ENCODE measurements at places on chromosomes 12 and 14.

GRCh38 chr14:23319746-23320583 is 1.3 kb upstream of the PABPN1 start:
- DNase-seq: no peak

- DNase-seq: no peak
Measured at GRCh38 chr12:4320497-4320852, 538 bp upstream of the TIGAR start.

- DNase-seq: no peak
Measured at GRCh38 chr14:54653712-54654469, 87.0 kb downstream of the SAMD4A start.

DNA sequence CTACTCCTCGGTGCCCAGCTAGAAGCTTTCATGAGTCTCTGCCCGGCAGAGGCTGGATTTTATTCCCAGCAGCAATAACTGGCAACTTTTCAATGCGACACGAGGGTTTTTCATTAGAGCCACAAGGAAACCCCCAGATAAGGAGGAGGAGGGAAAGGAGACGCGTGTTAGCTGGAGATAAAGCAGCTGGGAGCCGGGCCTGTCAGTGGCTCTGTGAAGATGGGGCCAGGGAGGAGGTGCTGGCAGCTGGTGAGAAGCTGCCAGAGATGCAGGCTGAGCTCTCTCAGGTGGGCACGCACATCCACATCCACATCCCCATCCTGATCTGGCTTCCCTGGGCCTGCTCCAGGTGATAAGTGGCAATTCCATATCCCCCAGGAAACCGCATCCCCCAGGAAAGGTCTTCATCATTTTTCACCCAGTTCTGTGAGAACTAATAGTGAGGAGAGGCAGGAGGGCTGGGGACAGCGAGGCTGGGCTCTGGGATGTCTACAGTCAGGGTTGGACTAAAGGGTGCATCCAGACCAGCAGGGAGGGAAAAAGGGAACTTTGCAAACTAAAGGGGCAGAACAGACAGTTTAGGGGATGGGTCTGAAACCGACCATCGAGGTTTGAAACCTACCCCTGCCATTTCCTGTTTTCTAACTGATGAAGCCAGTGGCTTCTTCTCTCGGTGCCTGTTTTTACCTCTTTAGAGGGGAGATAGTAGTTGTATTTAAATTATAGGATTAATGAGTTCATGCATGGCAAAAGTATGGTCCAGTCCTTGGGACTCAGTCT is 413.2 kb downstream of the DPF3 start:
- no peak for DNase-seq

- DNase-seq: peak; percentile 30
Measured at GRCh38 chr14:92759300-92759678, 10.9 kb upstream of the LGMN start.

- no peak for DNase-seq
Measured at GRCh38 chr14:74601982-74602381, 10.1 kb downstream of the LTBP2 start.

DNA sequence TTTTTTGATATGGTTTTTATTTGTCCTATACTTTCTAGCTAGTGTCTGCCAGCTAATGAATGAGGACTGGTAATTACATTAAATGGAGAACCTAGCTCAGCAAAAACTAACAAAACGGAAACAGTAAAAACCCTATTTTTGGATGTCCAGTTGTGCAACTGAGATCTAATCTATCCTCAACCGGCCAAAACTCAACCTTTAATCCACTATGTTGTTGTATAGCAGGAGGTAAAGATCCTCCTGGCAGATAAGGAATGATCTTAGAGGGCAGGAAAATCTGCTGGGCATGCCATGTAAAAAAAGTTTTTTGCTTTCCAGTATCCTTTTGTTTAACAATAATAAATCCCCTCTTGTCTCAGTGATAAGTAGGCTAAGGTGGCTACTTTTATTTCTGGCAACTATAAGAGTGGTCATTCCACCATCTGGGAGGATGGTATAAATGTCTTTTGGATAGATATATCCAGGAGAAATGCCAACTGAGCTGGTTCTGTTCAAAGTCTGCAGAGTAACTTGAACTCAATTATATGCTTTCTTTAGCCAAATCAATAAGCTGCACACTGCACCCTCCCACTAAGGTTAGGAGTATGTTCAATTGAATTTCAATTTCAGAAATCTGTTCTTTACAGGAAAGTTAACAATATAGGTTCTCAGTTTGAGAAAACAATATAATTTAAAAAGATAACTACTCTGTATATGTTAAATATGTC is 40.1 kb downstream of the WASHC3 start:
- no peak for DNase-seq

GRCh38 chr14:50957296-50957695 is 13.0 kb upstream of the PYGL start:
- no peak for DNase-seq

- no peak for DNase-seq
Measured at GRCh38 chr12:10641735-10642500, 28.5 kb upstream of the MAGOHB start.

GRCh38 chr12:120529641-120530417 is 871 bp upstream of the COQ5 start:
- no peak for DNase-seq

- DNase-seq: no peak
Measured at GRCh38 chr12:2513141-2514037, 281.4 kb upstream of the FKBP4 start.

GRCh38 chr14:61454545-61454944 is 133.2 kb downstream of the PRKCH start:
- DNase-seq: no peak

DNA sequence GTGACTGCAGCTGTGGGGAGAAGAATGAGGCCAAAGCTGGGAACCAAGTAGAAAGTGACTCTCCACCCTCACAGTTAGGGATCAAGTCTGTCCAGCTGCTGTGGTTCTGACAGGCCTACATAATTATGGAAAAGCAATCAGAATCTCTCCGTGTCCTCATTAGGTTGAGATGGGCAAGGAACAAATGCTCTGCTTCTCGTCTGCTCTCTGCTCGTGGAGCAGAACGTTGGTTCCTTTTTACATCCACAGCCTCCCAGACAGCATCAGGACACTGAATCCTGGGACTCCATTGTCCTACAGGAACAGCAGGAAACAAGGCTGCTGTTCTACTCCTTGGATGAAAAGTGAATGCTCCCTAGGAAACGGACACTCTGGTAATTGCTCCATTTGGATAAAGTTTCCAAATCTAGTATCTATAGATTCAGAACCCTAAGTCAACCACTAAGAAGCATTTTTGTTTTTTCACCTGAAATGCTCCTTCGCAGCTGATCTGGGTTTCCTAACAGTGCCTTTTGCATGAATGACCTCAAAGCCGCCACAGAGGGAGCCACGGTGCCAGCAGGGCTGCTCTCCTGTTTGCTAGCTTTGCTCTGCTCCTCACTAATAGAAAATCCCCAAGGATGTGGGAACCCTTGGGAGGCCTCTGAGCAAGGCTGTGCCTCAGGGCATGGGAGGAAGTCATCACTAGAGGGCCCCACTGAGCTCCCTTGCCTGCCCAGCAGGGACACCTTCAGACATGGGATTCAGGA is 102.0 kb downstream of the EGLN3 start:
- DNase-seq: peak; percentile 90

GRCh38 chr12:130655010-130655409 is 61.1 kb downstream of the RIMBP2 start:
- DNase-seq: no peak

DNA sequence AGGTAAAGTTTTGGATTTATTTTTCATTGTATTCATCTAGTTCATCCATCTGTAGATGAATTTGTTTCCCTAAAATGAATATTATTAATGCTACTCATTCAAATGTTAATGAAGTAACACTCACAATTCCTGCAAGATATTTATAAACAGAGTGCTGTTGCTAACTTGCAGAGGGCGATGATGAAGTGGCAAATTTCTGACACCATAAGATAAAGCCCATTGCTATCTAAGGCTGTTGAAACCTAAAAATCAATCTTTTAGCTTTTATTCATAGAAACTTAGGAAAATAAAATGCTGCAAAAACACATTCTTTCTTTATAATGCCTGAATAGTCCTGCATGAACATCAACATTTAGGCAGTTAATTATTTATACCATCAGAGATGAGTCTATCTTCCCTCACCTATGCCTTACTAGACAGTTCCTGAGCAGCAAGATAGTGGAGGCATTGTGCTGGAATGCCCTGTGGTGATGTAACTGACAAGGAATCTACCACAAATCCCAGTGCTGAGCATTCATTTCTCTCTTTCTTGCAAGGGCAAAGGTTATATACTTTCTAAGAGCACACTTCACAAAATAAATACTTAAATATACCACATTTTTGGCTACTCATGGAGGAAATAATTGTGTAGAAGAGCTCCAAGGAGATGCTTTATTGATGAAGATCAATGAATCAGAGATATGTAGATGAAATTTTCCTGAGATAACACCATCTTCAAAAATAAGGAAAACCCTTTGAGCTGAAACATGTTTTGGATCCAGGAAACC is 57.6 kb downstream of the LMNTD1 start:
- no peak for DNase-seq

DNA sequence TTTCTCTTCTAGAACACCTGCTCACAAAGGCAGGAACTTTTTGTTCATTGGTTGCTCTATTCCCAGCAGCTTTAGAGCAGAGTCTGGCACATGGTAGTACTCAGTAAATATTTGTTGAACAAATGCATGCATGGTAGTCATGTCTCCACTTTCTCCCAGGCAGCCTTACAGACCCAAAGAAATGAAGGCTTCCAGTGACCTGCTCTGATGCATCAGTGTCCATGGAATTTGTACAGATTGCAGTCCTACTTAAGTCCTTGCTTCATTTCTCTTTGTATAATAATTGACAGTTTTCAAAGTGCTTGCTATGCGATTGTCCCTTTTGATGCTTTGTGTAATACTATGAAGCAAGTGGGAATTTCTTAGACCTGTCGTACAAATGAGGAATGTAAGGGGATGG is 119.6 kb downstream of the DERA start:
- DNase-seq: no peak

GRCh38 chr12:126617312-126617711 is 1552.1 kb downstream of the AACS start:
- no peak for DNase-seq

DNA sequence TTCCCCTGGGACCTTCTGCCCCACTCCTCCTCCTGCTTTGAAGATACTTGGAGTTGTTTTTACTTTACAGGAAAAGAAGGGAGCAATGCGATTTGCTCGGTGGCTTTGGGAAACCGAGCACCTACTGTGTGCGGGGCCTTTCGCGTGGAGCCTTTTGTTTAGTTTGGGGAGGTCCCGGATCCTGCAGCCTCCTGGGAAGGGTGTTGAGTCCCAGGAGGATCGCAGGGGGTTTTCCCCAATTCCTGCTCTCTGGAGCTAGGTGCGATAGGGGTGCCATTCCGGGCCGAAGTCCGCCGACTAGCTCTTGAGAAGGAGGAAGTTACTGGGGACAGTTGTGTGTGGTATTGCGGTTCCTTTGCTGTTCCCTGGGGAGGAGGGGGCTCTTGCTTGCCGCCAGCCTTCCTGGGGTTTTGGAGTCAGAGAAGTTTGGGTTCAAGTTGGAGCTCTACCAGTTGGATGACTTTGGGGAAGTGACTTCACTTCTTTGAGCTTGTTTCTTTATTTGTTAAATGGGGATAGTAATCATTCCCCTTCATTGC is 1.1 kb downstream of the BRI3BP start:
- no peak for DNase-seq

GRCh38 chr14:30296931-30297405 is 262.0 kb upstream of the G2E3 start:
- DNase-seq: no peak

DNA sequence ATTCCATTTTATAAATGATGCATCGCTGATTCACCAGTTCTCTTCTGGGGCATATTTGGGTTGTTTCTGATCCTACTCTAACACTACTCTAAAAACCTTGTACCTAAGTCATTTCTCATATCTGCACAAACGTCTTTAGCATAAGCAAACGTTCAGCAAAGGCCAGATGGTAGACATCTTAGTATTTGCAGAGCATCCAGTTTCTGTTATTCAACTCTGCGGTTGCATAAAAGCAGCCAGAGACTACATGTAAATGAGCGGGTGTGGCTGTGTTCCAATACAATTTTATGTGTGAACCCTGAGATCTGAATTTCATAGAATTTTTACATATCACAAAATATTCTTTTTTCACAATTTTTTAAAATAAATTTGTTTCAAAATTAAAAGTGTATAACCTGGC is 22.8 kb upstream of the MMP17 start:
- no peak for DNase-seq

GRCh38 chr14:74638066-74638465 is 26.0 kb upstream of the LTBP2 start:
- DNase-seq: no peak

GRCh38 chr12:106282457-106283097 is 20.0 kb upstream of the TCP11L2 start:
- DNase-seq: peak; percentile 30

DNA sequence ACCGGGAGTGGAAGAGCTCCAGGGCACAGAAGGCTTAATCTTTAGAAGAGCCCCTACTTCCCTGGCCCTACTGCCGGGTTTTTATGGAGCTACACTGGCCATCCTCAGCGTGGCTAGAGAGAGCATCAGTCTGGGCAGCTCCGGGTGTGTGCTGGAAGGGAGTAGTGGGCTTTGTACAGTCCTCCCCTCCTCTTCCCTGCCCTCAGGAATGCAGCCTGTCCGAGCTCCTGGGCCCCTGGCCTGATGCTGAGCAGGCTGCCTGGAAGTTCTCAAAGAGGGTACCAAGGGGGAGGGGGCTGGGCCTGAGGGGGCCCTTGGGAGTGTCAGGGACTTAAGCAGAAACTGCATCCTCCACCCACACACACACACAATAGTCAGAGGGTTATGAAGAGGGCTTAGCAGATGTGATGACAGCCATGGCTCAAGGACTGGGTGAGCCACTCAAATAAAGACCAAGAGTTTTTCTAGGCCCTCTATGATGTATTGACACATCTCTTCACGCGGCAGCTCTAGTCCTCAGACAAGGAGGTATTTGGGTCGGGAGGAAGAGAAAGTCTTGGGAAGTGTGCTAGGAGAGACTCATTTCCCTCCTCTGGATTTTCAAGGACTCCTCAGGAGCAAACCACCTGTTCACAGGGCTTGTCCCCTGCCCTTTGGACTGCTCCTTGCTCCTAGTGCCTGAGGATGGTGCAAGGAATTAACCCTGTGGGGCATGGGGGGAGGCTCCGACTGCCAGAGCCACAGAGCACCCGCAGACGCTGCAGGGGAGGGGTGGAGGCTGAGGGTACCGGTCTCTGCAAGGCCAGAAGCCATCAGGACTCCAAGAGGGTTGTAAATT is 16.5 kb upstream of the FIGNL2 start:
- no peak for DNase-seq

- no peak for DNase-seq
Measured at GRCh38 chr14:105930572-105930971, 404.2 kb downstream of the TMEM121 start.

GRCh38 chr12:46998811-46999368 is 80.5 kb upstream of the PCED1B start:
- DNase-seq: no peak

DNA sequence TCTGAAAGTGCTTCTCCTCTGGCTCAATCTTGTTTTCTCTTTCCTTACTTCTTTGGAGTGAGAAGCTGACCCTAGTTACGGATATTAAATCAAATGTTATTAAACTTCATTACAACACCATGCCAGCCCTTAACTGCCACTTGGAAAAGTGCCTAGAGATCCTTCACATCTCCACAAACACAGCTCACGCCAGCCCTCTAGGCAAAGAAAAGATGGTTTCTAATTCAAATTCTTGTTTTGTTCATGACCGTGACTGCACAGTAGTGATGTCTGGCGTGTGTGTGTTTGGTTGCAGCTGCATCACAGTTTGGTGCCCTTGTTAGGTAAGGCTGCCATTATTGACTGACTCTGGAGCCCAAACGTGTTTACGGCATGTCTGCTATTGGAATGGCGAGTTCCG is 113.0 kb downstream of the BEGAIN start:
- DNase-seq: no peak

Data from WTC11 (cell line).